ENCODE measurements at places on chromosomes 11 and 22. TPM values are rescaled to one million over a fixed set of nuclear protein-coding genes. Genes with fewer than 3 reads are reported as not detected.

DNA sequence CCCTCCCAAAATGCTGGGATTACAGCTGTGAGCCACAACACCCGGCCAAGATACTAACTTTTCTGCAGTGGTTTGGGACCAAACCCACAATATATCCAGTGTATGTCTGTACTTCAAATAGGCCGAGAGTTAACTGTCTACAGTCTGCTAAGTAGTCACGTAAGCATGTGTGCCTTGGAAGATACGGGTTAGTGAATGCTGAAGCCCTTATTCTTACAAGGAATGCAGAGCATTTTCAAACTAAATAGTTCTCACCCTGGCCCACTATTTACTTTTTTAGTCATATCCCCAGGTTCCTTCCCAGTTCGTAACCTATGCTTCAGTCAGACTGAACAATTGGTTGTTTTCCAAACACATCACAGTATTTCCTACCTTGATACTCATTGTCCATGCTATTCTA lies 176.0 kb downstream of the WNT11 start:
- DNase-seq: no peak

- DNase-seq: no peak
Observed at GRCh38 chr11:96173422-96173821, 169.6 kb downstream of the MAML2 start.

GRCh38 chr11:9575260-9576240 lies 2.1 kb downstream of the WEE1 start:
- no peak for DNase-seq

DNA sequence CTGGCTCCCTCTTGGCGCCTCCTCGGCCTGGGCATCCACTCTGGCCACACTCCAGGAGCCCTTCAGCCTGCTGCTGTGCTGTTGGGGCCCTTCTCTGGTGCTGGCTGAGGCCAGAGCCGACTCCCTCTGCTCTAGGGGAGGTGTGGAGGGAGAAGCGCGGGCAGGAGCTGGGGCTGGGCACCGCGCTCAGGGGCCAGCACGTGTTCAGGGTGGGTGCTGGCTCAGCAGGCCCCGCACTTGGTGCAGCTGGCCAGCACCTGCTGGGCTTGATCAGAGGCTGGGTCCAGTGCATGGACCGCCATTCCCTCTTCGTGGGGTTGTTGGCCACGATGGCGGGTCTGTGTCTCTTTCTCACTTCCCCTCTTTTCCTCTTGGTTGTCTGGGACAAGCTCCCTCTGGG lies 2381.0 kb downstream of the LRRC4C start:
- DNase-seq: no peak

GRCh38 chr11:67583247-67584204 lies at the start of gene GSTP1:
TSS of gene GSTP1 (plus strand) at chr11:67583812. CDS start at chr11:67583844, 32 bp downstream.
- peak; percentile 65 for DNase-seq

GRCh38 chr22:18001040-18001893 lies 23.1 kb downstream of the MICAL3 start:
- DNase-seq: no peak

- DNase-seq: no peak
Observed at GRCh38 chr11:124884340-124884739, 13.3 kb downstream of the ROBO4 start.

GRCh38 chr11:19208959-19209546 lies 7.3 kb upstream of the CSRP3 start:
- no peak for DNase-seq

DNA sequence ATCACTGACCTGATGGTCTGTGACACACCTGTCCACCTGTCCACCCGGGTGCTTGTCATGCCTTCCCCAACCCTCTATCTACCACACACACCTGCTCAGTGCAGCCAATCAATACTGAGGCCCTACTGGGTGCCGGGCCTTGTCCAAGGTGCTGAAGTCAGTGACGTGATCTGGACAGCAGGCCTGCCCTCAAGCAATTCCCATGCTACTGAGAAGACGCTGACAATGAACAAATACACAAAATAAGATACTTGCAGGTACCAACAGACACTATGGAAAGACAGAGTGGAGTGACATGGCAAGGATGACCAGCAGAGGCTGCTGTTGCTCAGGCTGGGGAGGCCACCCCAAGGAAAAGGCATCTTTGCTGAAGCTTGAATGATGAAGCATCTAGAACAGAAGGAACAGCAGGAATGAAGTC lies 21.2 kb downstream of the PLAAT3 start:
- no peak for DNase-seq

DNA sequence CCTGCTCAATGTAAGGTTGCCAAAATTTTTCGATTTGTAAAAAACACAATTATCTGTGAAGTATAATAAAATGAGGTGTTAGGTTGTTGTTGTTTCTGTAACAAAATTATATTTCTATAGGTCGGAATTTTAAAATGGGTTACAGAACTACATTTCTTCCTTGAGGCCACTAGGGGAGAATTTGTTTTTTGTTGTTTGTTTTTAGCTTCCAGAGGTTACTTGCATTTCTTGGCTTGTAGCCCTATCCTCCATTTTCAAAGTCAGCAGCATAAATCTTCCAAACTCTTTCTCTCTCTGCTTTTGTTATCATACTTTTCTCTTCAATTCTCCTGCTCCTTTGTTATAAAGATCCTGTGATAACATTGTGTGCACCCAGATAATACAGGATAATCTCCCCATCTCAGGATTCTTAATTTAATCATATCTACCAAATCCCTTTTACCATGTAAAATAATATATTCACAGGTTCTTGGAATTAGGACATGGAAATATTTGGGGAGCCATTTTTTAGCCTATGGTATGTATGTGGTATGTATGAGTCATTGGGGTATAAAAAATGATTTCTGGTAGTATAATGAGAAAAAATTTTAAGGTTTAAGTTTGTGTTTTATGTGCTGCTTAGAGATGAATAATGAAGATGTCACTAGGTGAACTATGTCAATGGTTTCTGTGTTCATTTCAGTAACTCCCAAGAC lies 9.4 kb upstream of the PATL1 start:
- no peak for DNase-seq

- no peak for DNase-seq
Observed at GRCh38 chr11:32580967-32581366, 2.7 kb upstream of the EIF3M start.

- DNase-seq: no peak
Observed at GRCh38 chr11:578276-579035, 2.2 kb downstream of the PHRF1 start.

DNA sequence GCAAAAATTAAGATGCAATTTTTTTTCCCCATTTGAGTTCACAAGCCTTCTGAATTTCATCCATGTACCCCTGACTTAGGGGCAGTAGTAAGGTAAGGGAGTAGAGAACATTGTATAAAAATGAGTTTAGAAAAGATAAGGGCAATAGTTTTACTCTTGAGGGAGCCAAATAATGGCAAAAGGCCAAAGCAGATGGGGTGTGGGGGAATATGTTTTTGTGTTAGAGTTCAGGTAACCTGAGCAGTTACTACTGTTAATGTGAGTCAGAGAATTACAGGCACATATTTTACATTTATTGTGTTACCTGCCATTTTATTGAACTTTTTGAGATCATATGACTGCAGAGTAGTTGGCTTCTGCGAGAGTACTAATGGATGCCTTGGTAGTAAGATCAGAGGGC lies 3.1 kb downstream of the EED start:
- DNase-seq: no peak

DNA sequence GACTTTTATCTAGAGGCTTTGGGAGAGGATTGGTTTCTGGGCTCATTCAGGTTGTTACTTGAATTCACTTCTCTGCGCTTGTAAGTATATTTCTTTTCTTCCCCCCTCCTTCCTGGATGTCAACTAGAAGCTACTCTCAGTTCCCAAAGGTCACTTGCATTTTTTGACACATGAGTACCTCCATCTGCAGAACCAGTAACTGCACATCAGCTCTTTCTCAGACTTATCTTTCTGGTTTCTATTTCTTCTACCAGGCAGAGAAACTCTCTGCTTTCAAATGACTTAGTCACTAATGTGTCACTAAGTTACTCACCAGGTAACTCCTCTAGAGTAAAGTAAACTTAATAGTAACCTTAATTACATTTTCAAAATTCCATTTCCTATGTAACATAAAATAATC lies 773.0 kb upstream of the LUZP2 start:
- DNase-seq: no peak

DNA sequence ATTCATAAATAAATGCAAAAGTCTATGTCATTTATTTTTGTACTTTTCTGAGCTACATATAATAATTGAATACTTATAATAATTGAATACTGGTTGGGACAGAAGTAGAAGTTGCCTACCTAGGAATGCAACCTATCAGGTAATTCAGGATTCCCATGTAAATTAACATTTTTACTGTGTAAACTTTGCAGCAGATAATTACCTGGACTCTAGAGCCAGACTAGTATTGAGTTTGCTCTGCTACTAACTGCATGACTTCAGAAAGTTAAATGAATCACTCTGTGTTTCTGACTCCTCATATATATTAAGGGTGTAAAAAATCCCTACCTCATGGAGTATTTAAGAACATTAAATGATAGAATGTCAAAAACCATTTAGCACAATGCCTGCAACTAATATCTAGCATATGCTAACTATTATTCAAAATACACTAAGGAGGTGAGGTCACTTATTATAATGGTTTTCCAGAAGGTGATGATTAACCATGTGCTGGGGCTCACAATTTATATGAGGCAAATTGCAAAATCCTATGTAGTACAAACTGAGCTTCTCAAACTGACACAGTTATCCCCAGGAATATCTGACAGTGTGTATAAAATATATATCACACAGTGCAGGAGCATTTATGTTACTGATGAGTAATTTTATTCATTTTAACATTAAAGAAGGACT lies 138.1 kb upstream of the ANO3 start:
- no peak for DNase-seq

GRCh38 chr22:49774499-49775151 lies 53.0 kb downstream of the BRD1 start:
- no peak for DNase-seq

DNA sequence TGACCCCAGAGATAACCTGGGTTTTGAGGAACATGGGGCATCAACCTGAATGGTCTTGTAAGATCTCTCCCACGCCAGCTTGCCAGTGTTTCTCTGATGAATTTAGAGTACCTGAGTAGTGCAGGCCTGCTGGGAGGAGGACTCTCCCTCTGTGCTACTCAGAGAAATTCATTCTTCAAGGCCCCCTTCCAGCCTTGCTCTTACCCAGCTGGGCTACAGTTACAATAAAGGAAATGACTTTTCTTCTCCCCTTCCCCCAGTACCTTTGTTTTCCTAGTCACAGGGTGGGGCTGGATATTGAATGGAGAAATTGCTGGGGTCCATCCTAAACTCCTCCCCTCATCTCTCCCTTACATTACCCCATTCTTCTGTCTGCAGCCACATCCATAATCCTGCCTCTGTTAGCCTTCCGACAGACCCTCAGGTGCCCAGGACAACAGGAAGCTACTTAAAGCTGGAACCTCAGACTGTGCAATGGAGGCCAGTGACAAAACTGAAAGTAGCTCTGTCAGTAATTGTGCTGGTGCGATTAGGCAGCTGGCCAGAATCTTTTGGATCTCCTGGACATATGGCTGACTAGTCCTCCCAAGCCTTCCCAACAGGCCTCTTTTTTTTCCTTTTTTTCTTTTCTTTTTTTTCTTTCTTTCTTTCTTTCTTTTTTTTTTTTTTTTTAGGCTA lies 17.4 kb downstream of the LIMK2 start:
- no peak for DNase-seq

DNA sequence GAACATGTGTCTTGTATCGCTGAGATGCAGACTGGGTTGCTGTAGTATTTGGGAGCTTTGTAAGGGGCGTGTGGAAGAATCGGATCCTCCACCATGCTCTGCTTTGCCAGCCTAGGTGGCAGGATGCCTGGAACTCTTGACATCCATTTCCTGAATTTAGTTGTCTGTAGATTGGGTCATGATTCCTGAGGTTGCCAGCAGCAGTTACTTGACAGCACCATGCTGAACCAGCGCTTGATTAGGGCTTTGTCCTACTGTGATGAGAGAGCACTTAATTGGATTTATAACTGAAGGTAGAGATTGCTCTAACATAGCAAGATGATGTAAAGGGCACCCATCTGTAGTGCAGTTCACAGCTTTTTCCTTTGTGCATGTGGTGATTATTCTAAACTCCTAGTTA lies 75.6 kb upstream of the HORMAD2 start:
- no peak for DNase-seq

GRCh38 chr11:47863189-47863897 lies 15.2 kb upstream of the NUP160 start:
- DNase-seq: no peak

DNA sequence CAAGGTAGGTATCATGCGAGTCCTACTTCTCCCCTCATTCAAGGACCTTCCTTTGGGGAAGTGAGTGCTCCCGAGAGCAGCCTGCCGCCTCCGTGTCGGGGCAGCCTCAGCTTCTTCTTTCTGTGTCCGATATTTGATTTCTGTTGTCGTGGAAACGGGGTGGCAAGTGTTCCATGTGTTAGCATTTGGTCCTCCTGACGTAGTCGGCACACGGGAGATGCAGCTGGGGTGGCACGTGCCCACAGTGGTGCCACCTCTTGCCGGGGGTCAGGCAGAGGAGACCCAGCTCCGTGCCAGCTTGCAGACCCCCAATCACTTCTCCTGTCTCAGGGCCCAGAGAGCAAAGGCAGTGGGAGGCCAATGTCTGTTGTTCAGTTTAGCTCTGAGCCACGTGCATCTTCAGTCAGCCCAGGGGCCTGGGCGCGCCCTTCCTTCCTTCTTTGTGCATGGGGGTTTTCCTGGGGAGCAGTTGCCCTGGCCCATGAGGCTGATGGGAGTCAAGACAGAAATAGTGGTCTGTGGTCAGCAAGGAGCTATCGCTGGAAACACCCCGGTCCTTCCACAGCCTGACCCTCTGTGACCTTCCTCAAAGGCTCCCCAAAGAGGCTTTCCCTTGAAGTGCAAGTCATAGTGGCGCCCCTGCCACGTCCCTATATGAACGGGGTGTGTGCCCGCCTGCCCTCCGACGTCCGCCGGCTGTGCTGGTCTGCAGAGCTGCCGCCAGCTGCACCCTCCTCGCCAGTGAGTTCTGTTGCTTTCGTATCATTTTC lies 44.5 kb downstream of the PARVB start:
- peak; percentile 38 for DNase-seq

- DNase-seq: no peak
Observed at GRCh38 chr11:104796301-104796700, 102.0 kb downstream of the CASP12 start.

DNA sequence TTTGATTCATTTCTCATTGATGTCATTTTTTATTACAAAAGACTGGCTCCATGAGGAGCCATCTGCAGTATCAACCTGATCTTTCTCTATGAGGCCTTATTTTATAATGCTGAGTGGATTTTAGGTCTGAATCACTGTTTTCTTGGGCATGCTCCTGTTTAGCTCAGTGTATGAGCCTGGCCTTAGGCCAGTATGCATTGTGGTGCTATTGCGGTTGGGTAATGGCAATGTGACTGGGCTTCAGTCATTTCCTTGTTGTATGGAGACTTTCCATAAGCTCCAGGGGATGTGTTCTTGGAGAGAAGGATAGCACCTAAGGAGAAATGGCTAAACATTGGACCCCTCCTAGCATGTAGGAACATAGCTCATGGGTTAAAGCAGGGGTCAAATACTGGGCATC lies 293.2 kb downstream of the NELL1 start:
- no peak for DNase-seq

- DNase-seq: no peak
Observed at GRCh38 chr22:46612904-46613605, 7.1 kb upstream of the GRAMD4 start.

GRCh38 chr22:49006207-49007012 lies 821.3 kb downstream of the BRD1 start:
- no peak for DNase-seq

The OR6X1 gene
- not detected for total RNA-seq

The LGR4 gene
- 8.2 TPM for total RNA-seq

The RASL10A gene
- 0.47 TPM for total RNA-seq

The SMTNL1 gene
- total RNA-seq: 0.05 TPM

The KCNK4 gene
- not detected for total RNA-seq

The ESAM gene
- 3.6 TPM for total RNA-seq

The KCNJ4 gene
- total RNA-seq: 0.66 TPM

The OTOG gene
- total RNA-seq: 0.09 TPM

The KRTAP5-10 gene
- total RNA-seq: not detected

The MN1 gene
- 0.47 TPM for total RNA-seq
